Stimulated activated CD4-positive, alpha-beta T cell treated with anti-CD3 and anti-CD28 coated beads, Interleukin-4, amount 100 ng/mL, for 24 hours (primary cell): ENCODE measurements at places on chromosomes 1 and 21.

- no peak for DNase-seq
These were observed 2.3 kb downstream of the ETS2 start for GRCh38 chr21:38807986-38808385.

GRCh38 chr1:200355801-200356200 lies 54.0 kb downstream of the ZNF281 start:
- no peak for DNase-seq

- DNase-seq = no peak
These were observed 7.4 kb downstream of the GJC2 start for GRCh38 chr1:228156941-228157728.

- no peak for DNase-seq
These were observed 1079.1 kb downstream of the ADGRL2 start for GRCh38 chr1:82879701-82880305.

DNA sequence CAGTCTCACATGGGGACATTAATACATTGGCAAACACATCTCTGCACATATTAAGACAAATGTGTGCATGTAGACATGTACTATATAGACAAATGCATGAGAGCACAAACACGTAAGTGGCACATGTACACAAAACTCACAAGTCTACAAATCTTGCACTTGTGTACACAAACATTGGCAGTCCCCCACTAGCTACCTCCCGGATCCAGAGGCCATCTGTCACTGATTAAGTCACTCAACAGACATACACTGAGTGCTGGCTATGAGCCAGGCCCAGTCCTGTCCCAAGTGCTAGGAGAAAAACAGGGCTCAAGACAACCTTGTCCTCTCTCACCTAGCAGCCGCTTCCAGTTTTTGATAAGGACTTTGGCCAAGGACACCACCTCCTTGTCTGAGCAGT lies 7.0 kb downstream of the TCEA3 start:
- DNase-seq = no peak

DNA sequence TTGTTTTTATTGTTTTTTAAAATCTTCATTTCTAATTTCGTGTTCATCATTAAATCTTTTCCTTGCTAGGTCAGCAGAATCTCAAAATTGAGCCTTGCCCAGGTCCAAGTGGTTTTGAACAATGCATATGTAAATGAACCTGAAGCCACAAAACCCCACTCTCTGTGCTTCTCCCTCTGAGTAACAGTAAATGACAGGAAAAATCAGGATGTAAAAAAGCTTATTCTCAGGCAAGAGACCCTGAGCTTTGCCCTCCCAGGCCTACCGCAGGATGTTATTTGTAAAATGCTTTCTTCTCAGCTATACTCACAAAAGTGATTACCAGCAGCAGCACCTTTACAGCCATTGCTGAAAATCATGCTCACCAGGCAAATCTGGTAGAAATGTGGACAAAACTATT lies 47.6 kb downstream of the TYW3 start:
- no peak for DNase-seq

- DNase-seq = no peak
These were observed 11.8 kb downstream of the PDPN start for GRCh38 chr1:13595411-13595810.

DNA sequence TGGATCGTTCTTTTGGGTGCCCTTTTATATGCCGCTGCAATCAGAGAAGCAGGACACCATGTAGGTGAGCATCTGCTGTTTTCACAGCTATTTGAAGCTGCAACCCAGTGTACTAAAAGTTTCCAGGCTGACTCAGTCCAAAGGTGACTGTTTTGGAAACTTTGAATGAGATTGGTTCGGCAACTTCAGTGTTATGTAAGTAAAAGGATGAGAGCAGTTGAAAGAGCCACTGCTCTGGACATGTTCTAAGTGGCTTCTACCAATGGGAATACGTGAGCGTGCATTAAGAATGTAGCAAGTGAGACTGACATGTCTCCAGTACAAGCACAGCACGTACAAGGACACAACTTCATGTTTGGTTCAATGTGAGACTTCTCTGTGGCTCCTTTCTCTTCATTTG lies 55.6 kb downstream of the DDR2 start:
- DNase-seq = no peak

DNA sequence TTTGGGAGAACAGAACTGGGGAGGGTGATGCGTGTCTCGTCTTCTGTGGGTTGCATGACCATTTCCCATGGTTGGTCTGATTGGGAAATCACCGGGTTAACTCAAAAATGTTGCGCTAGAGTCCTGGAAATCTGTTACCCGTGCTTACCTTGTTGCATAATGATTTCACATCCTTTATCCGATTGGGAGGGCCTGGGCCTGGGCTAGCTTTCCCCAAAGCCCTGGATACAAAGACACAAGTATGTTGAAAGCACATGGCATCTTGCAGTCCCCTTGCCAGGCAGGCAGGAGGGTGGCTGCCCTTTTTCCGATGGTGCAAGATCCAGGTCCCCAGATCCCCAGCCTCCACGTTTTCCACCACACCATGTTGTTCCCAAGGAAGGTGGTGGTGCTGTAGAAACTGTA lies 582 bp downstream of the TRPM2 start:
- no peak for DNase-seq

GRCh38 chr1:93255222-93256079 lies 74.9 kb downstream of the CCDC18 start:
- no peak for DNase-seq

DNA sequence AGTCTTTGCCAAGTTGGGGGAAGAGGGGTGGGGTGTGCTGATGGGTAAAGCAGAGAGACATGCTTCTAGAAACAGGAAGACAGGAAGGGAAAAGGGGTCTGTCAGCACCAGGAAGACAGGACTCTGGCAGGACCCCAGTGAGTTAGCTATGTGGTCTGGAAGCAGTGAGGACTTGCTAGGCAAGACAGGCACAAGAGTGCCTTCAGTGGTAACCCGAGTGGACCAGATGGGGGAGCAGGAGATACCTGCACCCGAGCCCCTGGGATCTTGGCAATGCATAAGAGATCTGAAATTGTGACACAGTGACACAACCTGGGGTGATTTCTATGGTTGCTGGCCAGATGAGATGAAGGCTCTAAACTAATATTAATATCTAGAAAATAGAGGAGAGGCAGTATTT lies 7.0 kb downstream of the TLR5 start:
- DNase-seq = no peak

DNA sequence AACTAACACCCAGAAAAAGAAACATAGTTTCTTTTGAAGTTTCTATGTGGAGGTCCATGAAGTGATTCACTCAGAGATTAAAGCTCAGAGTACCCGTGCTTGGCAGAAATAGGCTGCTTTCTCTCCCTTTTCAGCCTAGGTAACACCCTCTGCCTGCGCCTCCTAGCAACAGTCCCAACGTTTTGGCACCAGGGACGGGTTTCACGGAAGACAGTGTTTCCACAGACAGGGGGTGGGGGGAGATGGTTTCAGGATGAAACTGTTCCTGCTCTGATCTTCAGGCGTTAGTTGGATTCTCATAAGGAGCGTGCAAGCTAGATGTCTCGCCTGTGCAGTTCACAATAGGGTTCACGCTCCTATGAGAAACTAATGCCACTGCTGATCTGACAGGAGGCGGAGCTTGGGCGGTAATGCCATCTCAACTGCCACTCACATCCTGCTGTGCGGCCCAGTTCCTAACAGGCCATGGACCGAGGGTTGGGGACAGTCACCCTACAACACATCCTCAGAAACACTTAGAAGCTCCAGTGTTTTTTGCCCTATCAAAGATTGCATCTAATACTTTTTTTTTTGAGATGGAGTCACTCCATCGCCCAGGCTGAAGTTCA lies 53.2 kb downstream of the CHML start:
- DNase-seq = no peak

- no peak for DNase-seq
These were observed 53.5 kb upstream of the S1PR1 start for GRCh38 chr1:101183388-101183699.

DNA sequence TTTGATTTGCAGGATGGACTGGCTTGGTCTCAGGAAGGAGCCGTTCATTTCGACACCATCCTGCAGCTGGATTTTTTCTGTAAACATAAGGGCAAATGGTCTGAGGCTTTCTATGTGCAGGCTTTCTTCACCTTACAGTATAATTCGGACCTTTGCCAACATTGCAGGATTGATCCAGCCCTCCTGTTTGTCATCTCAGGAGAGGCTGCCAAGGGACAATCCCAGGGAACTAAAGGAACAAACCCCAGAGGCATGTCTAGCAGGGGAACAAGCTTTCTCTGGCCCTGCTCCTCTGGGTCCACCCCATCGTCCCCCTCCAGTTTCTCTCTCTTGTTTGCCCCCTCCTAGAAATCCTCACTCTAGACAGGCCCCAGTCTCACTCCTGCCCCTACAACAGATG lies 24.8 kb upstream of the GBP6 start:
- no peak for DNase-seq

DNA sequence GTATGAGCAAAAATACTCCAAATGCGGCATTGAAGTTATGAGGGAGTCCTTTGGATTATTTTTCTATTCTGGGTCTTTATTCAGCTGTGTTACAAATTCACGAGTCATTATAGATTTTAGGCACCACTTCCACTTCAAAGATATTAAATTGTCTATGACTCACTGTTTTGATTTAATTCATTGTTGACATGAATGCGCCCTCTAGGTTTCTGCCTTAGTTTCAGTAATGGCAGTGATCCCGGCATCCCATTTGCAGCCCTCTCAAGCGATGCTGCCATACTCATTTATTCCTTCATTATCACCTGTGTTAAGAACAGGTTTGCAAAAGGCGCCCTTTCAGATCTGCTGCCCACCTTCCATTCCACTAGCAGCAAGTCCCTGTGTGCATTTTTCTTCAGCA lies 14.0 kb downstream of the RSPO1 start:
- no peak for DNase-seq

GRCh38 chr1:89842567-89843272 lies 21.9 kb downstream of the LRRC8D start:
- no peak for DNase-seq

DNA sequence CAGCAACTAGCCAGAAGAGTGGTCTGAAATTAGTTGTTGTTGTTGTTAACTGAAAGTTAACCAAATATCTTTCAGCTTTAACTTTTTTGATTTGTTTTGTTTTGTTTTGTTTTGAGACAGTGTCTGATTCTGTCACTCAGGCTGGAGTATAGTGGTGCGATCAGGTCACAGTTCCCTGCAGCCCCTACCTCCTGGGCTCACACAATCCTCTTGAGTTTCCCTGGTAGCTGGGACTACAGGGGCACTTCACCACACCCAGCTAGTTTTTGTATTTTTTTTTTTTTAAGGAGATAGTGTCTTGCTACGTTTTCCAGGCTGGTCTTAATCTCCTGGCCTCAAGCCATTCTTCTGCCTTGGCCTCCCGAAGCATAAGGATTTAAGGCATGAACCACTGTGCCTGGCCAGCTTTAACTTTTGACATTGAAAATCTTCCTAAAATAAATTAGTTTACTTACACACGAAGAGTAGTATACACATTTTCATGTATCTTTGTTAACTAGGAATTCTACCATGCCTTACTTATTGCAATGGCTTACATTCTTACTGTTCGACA lies 45.0 kb downstream of the GNG12 start:
- DNase-seq = no peak

- DNase-seq = no peak
These were observed 19.0 kb downstream of the MRPS6 start for GRCh38 chr21:34092262-34092921.

DNA sequence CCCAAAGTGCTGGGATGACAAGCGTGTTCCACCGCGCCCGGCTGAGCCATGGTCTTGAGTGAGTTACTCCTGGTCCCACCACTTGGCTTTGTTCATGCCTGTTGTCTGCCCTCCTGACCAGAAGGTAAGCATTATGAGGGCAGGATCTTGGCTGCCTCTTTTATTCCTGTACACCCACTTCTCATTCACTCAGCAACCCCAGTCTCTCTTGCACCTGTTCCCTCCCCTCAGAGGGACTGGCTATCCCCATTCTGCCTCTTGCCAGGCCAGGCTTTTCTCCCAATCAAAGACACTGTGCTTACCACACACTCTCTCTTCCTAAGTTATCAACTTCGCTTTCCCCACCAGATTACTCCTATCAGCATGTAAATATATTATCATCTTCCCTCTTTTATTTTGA lies 26.4 kb downstream of the SPATA21 start:
- no peak for DNase-seq

- no peak for DNase-seq
These were observed 27.6 kb upstream of the SLAMF1 start for GRCh38 chr1:160674415-160674814.

GRCh38 chr1:157311730-157312081 lies 173.5 kb upstream of the ETV3 start:
- no peak for DNase-seq

- no peak for DNase-seq
These were observed 41.9 kb upstream of the ELAVL4 start for GRCh38 chr1:50066806-50067205.

GRCh38 chr1:9281908-9282695 lies 10.6 kb upstream of the SPSB1 start:
- no peak for DNase-seq

- DNase-seq = no peak
These were observed 15.1 kb downstream of the KIAA1614 start for GRCh38 chr1:180927841-180928240.

DNA sequence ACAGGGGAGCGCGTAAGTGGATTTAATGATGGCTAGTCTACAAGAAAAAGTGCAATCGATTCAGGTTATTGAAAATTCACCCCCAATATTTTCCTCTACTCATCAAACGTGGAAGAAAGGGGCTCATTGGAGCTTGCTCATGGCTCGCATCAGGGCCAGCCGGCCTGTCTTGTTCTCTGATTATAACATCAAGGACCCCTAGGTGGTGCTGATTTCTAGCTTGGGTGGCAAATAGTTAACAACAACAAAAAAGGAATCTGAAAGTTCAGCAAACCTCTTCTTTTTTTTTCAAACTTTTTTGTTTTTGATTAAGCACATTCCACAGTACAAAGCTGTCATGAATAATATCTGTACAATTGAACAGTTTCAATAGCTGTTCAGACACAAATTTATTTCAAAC lies 35.8 kb upstream of the SOD1 start:
- DNase-seq = no peak

DNA sequence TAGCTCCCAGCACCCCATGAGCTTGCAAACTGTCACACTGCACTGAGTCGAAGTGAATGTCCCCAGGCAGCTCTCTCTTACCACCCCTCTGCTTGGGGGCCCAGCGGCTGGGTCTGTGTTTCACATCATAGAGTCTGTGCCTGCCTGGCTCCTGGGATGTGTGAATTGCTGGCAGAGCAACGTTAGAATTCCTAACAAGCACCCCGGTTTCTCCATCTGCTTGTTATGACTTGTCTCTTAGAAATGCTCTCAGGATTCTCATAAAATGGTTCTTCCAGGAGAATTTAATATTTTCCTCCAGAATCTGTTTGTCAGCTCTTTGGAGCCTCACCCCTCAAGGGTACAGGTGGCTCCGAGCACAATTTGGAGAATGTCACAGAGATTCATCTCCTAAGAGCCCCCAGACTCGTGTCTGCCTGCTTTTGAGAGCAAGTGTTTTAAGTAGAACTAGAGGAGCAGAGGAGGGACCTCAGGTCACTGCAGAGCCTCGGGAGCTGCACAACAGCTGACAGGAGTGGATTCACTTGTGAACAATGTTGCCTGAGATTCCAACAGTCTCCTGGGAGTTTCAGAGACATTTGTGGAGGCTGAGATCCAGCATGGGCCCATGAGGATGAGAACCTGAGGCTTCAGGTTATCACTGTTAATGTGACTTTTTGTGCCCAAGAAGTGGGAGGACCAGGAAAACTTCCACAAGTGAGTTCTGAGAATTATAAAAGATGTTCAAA lies 131.5 kb downstream of the KCNJ6 start:
- DNase-seq = no peak

GRCh38 chr1:37883671-37884070 lies 24.3 kb upstream of the MTF1 start:
- no peak for DNase-seq
